Progenitor cell of endocrine pancreas (in vitro differentiated cells): ENCODE measurements at places on chromosomes 13 and 19. TPM values are rescaled to one million over a fixed set of nuclear protein-coding genes. Genes with fewer than 3 reads are reported as not detected.

SIGLEC14 gene
- not detected in 2 replicates for total RNA-seq

ZNF28 gene
- total RNA-seq, result 29.4 and 32.3 TPM in 2 replicates

CLEC17A gene
- not detected in 2 replicates for total RNA-seq

KIR2DL1 gene
- not detected in 2 replicates for total RNA-seq

RUBCNL gene
- 1.4 and 2.1 TPM in 2 replicates for total RNA-seq

ITGBL1 gene
- not detected in 2 replicates for total RNA-seq
